Naive thymus-derived CD4-positive, alpha-beta T cell (primary cell): ENCODE measurements at places on chromosomes 16 and 17. TPM values are rescaled to one million over a fixed set of nuclear protein-coding genes. Genes with fewer than 3 reads are reported as not detected.

The ST6GALNAC2 gene
- not detected for total RNA-seq

The PIRT gene
- not detected for total RNA-seq

The GHDC gene
- 19.9 TPM for total RNA-seq

The IRX3 gene
- total RNA-seq, result not detected

The ITPRIPL2 gene
- total RNA-seq, result 0.49 TPM

The OSBPL7 gene
- 34.4 and 39.7 TPM in 2 replicates for total RNA-seq

The PIMREG gene
- total RNA-seq, result 0.49 TPM

The CACNG5 gene
- not detected in 2 replicates for total RNA-seq

DNA sequence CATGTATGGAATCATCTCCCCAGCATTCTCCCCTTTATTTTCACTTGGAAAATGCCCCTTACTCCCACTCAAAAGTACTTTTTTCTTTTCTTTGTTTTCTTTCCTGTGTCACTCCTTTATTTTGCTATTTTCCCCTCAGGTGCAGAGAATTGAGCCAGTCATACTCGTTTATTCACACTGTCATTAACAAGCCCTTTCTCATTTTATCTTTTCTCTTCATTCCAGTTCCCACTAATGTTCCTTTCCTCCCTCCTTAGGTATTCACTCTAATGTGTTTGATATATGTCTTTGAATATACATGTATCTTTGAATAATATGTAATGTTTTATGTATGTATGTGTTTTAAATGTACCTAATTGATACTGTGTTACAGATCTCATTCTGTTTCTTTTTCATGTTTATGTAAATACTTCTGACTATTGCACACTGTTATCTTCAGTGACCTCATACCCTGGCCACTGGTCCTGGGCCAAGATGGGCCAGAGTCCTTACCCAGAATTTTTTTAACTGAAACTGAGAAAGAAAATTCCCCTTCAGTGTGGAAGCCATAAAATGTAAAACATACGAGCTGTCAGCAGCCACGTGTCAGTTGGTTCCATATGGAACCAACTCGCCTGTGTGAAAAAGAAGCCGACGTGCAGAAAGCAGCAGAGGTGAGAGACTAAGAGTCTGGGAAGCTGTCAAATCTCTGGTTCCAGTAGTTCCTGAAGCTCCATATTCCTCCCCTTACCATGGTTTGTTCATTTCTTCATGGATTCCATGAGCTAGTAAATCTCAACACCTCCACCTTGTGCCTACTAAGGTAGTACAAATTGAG is 5.8 kb downstream of the SRR start:
- no peak for DNase-seq

DNA sequence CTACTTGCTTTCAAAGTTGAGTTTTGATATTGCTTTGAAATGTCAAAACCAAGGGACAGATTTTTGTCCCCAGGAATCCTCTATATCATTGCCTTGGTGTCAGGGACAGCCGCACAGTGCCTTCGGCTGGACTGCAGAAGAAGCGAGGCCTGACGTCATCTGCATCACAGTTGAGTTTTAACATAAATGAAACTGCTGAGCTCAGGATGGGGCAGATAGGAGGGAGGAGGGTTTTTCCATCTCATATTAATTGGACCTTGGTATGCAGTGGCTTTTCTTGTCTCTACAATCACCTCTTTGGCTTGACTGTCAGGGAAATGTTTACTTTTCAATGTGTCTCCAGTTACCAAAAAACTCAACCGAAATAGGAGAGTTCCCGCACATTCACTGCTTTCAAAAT is 111.3 kb downstream of the AATF start:
- DNase-seq, result no peak

DNA sequence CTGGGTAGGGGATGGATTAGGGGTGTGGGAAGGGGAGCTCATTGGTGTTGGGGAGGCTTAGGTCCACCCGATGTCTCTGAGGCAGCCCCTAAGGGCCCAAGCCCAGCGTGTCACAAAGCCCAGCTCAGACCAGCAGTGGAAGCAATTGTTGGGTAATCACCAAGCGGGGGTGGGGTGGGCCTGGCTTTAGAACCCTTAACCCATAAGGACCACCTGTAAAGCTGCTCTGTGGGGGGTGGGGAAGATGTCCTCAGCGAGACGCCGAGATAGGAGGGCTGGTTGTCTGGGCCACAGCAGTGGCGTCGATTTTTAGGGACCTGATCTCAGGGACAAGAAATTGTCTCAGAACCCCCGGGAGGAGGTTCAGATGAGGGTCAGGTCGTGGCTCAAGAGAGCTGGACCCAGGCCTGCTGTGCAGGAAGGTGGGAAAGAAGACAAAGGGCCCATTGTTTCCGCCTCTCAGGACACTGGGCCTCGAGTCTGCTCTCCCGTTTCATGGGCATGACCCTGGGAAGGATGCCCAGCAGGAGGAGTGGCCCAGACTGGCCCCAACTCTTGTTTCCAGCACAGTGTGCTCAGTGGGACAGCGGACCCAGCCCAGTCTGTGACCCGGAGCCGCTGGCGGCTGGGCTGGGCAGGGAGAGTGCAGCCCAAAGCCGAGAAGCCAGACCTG is 15.9 kb downstream of the ST6GALNAC2 start:
- DNase-seq, result no peak

DNA sequence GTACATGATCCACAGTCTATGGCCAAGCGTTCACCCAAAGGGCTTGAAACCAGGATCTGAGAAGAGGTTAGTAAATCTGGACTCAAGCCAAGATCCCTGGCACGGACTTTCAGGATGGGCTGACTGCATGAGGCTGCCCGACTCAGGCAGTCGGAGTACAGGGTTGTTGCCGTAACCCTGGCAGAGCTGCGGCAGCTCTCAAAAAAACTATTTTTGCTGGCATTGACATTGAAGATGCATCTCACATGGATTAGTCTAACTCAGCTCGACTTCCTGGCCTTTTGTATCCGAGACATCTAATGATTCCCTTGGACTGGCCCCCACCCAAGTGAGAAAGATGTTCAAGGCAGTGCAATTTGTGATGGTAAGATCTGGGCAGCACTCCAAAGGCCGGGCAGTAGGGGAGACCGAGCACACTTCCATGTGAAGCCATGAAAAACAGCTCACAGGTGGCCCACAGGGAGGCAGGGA is 6.2 kb downstream of the SLC47A1 start:
- no peak for DNase-seq

DNA sequence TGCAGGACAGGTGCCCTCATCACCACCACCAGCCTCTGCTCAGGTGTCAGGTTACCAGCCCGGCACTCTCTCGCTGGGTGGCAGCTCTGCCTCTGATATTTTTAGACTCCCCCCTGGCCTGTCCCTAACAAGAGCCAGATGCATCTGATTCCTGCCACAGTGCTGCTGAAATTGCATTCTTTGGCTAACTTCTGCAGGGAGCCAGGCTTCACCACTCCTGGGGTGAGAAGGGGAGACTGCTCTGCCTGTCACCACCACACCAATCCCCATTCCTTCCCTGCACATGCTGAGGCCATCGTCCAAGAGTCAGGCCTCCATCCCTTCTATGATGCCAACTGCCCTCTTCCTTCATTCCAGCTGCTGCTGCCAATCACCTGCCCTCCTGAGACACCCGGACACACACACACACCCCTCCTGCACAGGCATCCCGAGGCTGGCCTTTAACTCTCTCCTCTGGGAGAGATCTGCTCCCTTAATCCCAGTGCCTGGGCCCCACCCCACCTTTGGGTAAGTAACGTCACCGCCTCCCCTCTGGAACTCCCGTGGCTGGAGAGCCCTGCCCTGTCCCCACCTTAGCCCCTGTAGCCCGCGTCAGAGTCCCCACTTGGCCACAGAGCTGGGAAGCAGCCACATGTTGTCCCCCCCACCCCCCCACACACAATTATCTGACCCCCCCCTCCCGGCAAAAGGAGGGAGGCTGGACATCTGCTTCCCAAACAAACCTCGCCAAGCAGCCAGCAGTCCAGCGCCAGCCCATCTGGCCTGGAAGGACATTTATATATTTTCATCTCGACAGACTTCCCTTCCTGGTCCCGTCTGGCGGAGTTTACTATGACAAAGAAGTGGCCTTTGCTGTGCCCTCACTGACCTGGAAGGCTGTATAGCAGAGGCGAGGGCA is 2.8 kb downstream of the EMP2 start:
- DNase-seq, result no peak

DNA sequence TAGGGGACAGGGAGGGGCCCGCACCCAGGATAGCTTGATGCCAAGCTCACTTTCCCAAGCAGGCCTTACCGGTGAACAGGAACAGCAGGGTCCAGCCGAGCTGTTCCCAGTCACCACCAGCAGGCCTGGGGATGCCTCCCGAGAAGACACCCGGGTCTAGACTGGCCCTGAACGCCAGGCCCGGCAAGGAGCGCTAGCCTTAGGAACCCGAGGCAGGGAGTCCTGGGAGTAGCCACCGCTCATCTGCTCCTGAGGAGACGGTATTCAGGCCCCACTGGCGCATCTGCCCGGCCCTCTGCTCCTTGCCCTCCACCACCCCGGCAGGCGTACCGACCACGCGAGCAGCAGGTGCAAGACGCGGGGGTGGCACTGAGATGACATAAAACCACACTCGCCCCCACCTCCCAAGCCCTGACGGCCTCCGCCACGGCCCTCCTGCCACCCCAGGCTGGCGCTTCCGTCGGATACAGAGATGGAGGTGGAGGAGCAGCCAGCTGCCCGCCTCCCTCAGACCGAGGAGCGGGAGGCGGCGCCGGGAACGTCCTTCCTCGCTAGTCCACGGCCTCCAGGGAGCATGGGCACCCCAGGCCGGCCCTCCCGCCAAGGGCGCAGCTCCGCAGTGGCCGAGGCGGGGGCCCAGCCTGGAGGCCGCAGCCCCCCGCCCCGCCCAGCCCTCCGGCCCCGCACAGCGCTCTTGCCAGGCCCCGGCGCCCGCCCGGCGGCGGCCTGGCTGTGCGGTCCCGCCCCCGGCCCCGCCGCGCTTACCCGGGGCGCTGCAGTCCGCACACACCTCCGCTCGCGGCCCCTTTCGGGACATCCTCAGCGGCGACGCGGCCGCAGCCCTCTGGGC is 661 bp downstream of the GIT1 start:
- peak; percentile 31 for DNase-seq

GRCh38 chr17:56772442-56772841 is 61.3 kb downstream of the C17orf67 start:
- DNase-seq, result no peak

DNA sequence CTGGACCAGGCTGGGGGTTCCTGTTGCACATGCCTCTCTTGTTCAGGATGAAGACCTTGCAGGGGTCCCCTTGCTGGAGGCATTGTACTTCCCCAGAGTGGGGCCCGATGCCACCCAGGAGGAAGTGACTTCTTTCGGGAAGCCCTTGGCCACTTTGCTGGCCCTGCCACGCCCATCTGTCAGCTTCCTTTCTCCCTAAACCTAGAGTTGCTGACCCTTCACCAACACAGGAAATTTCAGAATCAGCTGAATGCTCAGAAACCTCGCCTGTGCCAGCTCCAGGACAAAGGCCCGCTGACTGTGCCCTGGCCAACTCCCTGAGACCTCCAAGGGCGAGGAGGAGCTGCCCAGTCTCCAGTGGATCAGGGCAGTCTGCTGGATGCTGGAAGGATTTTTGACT is 26.7 kb downstream of the WNT9B start:
- DNase-seq, result no peak

DNA sequence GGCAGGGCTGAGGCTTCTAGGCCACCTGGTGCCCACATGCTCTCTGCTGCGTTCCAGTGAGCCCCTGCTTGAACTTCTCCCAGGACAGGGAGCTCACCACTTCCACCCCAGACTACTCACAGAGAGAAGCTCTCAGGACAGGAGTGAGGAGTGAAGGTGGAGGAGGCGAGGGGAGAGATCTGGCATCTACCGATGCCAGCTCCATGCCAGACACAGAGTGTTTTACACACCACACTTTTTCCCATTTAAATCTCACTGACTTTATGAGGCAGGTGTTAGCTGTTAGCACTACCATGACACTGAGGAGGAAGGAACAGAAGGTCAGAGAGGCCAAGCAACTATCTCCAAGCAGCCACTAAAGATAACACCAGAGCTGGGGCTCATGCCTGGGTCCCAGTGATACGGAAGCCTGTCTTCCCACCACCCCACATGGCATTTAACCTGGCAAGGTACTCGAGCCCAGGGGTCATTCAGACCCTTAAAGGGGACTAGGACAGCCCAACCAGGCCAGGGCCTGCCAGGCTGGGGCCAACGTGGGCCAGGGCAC is 6.8 kb downstream of the FAM83G start:
- DNase-seq, result no peak

DNA sequence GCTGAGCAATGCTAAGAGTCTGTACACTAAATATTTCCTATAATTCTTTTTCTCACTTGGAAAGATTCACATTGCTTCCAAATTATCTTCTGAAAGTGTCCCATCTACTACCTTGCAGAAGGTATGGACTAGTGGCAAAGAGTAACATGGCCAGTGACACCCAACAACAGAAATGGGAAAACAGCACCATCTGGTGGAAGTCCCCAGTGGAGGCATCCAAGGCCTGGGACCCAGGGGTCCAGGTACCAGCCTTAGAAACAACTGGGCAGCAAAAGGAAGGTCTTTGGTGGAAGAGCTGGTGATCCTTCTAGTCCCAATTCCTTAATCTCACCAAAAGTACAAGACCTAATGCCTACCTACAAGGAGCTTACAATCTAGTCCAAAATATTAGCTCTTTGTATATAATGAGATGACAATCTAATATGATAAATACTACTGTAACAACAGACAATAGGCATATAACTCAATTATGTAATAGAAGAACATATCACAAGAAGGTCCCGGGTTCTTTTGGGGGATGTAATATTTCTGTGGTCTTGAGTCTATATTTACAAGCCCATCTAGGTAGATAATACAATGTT is 55.3 kb downstream of the SKAP1 start:
- DNase-seq, result peak; percentile 7

- DNase-seq, result no peak
Measured at GRCh38 chr16:55701442-55702319, 45.9 kb downstream of the SLC6A2 start.

DNA sequence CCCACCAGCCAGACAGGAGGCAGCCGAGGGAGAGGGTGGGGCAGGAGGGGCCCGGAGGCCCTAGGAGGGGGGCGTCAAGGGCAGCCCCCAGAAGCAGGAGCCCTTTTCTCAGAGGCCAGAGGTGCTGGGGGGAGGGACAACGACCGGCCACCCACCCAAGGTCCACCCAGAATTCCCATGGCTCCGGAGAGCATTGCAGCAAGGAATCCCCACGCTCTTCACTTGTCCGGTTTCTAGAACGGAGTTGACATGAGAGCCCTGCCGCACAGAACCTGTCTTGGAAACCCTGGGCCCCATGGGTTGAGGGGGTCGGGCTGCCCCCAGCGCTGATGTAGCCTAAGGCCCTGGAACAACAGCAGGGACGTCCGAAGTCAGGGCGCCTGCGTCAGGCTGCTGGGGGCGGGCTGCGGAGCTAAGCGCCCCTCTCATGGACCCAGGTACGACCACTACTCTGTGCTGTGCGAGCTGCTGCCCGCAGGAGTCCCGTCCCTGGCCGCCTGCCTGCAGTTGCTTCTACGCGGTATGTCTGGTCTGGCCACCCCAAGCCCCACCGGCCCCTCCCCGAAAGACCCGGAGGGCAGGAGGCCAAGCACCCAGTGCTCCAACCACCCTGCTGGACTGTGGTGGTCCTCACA is 11.2 kb downstream of the CYBC1 start:
- DNase-seq, result no peak

- DNase-seq, result no peak
Measured at GRCh38 chr17:39775031-39775430, 37.3 kb downstream of the GRB7 start.

- DNase-seq, result no peak
Measured at GRCh38 chr17:33277436-33278100, 15.5 kb downstream of the ASIC2 start.
